ENCODE measurements at places on chromosomes 3 and 15. TPM values are rescaled to one million over a fixed set of nuclear protein-coding genes. Genes with fewer than 3 reads are reported as not detected.

The SLC6A11 gene
- polyA plus RNA-seq = 0.04 TPM

The PROS1 gene
- 26.1 TPM for polyA plus RNA-seq

The FBXO40 gene
- not detected for polyA plus RNA-seq

- DNase-seq = no peak
Measured at GRCh38 chr3:111993038-111993437, 5.7 kb upstream of the TAGLN3 start.

DNA sequence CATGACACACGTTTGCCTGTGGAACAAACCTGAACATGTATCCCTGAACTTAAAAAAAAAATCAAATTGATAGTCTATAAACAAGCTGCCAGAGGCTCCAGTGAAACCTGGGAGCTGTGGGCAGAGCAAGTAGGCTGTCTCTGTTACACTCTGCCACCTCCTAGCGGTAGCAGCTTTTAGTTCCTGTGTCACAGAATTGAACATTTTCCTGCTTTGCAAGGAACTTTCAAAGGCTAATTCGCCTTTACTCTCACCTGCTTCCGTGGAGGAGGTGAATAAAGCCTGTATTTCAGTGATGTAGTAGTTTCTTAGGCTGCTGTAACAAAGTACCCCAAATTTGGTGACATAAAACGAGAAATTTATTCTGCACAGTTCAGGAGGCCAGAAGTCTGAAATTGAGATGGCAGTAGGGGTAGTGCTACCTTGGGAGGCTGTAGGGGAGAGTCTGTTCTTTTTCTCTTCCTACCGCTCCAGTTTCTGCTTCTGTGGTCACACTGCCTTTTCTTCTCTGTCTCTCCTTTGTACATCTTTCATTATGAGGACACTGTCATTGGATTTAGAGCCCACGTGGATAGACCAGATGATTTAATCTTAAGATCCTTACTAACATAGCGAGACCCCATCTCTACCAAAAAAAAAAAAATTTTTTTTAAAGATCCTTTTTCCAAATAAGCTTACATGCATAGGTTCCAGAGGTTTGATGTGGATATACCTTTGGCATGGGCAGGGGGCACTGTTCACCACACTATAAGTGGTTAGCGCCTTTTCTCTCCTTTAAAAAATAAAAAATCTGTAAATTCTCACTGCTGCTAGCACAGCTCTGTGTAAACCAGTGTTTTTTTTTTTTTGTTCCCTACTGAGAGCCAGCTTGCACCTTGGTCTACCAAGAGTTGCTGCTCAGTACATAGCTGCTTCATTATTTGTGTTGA, 25.3 kb downstream of the FBXO22 start:
- peak; percentile 45 for DNase-seq

DNA sequence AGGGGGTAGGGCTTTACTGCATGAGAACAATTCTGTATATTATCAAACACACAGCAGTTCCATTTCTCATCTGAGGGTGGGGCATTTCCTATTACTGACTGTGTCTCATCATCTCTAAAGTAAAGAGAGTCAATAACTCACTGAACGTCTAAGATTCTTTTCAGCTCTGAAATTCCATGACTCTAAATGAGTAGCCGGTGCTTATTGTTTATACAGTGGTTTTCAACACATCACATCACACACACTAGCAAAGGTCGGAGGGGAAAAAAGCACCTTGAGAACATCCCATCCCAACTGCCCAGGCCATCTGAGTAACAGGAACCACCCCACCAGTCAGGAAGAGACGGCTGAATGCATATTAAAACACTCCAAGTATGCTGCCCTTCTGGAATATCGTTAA, 196.0 kb downstream of the SUCLG2 start:
- no peak for DNase-seq

DNA sequence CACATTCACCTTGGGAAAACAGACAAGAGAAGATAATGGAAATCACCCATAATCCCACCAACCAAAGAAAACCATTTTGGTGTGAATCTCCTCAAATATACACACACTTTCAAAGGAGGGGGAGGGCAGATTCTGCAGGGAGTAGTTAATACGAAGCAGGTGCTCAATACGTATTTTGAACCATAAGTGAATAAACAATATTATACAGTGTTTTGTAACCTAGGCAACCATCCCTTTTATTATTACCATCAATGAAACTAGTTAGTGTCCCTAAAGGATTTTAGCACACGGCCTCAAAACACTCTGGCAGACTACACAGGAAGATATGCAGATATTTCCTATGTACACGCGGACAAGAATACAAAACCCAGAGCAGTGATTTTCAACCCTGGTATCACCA, 6.1 kb downstream of the OSBPL10 start:
- DNase-seq = peak; percentile 31

DNA sequence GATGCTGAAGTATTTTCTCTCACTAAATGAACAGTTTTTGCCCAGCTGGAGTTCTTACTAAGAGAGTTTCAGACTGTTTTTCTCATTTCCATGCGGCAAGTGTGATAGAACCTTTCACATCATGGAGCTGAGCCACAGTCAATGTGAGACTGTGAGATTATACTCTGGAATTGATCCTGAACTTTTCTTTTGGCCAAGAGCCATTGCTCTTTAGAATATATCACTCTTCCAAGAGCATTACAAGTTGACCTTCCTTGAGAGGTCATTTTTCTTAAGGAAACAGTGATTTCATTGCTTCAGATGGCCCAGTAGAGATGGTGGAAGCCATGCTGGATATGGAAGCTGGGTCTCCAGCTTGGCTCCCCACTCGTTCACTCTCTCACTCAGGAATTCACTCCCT, 212.9 kb upstream of the UMPS start:
- no peak for DNase-seq

DNA sequence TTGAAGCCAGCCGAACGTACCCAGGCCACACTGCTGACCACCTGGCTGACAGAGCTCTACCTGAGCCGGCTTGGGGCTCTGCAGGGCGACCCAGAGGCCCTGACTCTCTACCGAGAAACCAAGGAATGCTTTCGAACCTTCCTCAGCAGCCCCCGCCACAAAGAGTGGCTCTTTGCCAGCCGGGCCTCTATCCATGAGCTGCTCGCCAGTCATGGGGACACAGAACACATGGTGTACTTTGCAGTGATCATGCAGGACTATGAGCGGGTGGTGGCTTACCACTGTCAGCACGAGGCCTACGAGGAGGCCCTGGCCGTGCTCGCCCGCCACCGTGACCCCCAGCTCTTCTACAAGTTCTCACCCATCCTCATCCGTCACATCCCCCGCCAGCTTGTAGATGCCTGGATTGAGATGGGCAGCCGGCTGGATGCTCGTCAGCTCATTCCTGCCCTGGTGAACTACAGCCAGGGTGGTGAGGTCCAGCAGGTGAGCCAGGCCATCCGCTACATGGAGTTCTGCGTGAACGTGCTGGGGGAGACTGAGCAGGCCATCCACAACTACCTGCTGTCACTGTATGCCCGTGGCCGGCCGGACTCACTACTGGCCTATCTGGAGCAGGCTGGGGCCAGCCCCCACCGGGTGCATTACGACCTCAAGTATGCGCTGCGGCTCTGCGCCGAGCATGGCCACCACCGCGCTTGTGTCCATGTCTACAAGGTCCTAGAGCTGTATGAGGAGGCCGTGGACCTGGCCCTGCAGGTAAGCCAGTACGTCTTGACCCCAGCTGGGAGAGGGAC, 6.2 kb downstream of the VPS18 start:
- no peak for DNase-seq

DNA sequence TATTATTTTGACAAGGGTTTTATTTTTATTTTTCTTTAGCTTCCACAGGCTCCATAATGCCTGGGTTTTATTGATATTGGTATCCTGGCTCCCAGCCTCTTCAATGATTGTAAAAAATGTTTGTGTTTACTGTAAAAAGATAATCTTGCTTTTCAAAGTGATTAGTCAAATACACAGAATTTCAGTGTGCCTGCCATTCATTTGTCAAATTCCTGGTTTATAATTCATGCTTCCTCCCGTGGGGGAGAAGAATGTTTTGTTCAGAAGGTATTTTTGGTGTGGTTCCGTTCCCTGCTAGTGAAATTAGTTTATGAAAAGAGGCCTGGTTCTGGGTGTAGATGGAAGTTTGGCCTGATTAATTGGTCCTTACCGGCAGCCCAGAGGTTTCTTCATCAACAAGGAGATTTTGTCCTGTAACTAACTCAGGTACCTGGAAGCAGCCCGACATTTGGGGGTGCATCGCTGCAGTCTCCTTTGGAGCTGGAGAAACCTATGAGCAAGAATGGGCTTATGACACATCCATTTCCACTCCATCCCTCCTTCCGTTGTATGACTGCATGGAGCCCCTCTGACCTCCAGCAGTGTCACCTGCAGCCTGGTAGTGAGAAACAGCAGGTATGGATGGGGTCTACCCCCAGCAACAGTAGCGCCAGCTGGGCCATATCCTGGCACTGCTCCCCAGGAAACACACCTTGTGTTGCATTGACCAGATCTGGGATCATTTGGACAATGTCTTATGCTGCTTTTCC, 101.5 kb downstream of the PGPEP1L start:
- no peak for DNase-seq

DNA sequence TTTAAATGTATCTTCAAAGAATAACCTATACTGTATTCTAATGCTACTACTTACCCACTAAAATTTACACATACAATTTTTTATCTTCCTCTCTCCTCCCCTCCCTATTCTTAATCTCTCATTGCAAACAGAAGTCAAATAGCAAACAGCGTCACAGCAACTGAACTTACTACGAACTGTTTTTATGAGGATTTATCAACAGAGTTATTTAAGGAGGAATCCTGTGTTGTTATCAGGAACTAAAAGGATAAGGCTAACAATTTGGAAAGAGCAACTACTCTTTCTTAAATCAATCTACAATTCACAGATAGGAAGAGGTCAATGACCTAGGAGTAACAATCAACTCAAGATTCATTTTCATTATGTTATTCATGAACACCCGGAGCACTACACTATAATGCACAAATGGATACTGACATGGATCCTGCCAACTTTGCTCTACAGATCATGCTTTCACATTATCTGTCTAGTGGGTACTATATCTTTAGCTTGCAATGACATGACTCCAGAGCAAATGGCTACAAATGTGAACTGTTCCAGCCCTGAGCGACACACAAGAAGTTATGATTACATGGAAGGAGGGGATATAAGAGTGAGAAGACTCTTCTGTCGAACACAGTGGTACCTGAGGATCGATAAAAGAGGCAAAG, 984 bp downstream of the FGF7 start:
- DNase-seq = peak; percentile 6

- peak; percentile 42 for DNase-seq
Measured at GRCh38 chr3:85576091-85576690, 617.4 kb downstream of the CADM2 start.

DNA sequence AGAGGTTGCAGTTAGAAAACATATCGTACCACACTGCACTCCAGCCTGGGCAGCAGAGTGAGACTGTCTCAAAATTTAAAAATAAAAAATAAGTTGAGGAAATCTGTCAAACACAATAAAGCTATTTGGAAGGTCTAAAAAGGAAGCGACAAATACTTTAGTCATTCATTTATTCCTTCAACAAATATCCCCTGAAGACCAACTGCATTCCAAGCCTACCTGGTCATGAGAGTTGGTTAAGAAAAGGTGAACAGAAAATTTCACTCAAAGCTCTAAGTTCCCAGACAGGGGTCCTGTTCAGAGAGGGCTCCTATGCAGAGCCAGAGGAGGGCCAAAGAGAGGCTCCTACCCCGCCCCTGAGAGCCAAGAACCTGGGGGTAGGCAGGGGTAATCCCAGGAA, 15.4 kb upstream of the PRKAR2A start:
- DNase-seq = no peak

- DNase-seq = no peak
Measured at GRCh38 chr15:99238849-99239248, 10.5 kb downstream of the TTC23 start.

DNA sequence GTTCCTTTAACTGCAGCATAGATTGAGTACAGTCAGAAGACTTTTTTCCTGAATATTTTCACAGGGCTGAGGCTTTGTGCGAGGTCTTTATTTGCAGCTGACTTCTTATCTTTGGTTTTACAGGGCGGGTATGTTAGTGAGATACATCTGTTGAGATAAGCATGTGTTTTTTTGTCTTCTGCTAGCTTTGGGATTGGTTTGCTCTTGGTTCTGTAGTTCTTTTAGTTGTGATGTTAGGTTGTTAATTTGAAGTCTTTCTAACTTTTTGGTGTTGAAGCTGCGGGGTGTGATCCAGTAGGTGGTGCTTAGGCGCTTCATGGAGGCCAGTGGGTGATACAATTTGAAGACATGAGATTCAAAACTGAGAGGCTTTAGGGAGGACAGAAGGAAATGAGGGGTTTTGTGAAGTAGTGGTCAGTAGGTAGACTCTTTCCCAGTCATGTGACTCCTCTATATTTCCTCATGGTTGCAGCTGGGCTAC, 67.9 kb upstream of the TNFSF10 start:
- no peak for DNase-seq

DNA sequence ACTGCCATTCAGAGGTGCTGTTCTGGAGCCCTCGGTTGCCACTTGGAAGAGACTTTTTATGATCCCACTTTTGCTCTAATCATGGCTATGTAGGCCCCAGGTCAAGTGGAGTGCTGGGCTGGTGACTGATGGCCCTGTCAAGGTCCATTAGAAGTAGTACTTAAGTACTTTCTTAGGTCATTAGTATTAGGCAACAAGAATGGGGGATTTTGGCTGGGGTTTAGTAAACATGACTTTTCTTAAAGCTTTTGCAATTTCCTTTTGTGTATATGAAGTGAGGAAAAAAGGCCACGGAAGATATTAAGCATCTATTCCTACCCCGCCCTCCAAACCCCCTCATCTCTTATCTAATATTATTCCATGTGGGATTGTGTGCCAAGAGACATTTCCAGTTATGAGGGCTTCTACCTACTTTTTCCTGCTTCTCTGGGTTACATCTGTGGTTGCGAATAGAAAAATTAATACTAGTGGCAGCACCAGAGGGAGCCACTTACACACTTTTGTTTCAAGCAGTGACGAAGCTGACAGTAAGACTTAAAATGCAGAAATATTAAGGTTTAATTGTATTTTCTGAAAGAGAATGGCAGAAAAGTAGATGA, 13.9 kb downstream of the NLGN1 start:
- DNase-seq = peak; percentile 11

- no peak for DNase-seq
Measured at GRCh38 chr3:11074011-11074410, 80.3 kb upstream of the HRH1 start.

DNA sequence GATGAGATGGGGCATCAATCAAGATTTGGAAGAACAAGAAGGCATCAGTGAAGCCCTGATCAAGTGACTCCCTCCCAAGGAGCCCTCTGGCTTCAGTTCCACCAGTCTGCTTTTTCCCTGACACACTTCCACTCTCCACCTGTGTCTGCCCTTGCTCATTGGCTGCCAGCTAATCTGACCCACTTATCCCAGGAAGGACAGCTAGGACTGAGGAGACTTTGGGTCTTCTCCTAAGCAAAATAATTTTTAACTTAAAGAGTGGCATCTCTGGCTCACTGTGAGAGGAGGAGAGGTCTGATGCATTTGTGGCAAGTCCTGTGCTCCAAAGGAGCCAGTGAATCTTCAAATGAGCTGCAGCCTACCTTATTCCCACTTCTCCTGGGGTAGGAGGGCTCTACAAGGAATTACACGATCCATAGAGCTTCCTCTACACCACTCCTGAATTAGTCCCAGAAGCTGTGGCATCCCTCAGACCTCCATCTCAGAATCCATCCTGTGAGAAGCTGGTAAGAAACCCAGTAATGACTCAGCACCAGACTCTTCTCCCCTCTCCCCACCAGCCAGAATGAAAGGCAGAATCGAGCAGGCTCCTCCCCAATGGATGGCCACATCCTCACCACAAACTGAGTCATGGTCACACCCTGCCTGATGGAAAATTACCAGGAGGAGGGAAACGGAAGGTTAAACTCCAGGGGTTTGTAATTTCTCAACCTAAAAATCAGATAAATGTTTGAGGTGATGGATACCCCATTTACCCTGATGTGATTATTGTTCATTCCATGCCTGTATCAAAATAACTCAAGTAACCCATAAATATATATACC, 6.3 kb upstream of the PKM start:
- peak; percentile 77 for DNase-seq

GRCh38 chr3:45496555-45496954, 98.0 kb upstream of the LIMD1 start:
- DNase-seq = no peak

Measured in small intestine (tissue), 16 donors.